CD4-positive, alpha-beta T cell treated with Interleukin-1 beta for 1 hour (primary cell): ENCODE measurements at places on chromosomes 1 and 21.

DNA sequence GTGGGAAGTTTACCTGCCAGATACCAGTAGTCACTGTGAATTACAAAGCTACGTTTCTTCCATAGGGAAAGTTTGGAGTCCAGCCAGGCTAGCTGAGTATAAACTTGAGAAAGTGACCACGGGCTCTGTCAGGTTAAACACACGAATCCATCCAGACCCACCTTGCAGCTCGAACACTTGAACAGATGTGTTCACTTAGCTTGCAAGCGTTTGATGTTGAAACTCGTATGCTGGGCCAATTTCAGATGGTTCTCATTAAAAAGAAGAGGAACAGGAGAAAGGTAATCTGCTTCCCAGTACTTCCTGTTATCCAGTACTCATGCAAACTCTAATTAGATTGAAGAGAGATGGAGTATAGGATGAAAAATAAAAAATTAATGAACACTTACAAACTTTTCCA is 636.4 kb downstream of the SMYD3 start:
- DNase-seq = no peak

- no peak for DNase-seq
Observed at GRCh38 chr1:17908945-17909344, 153.8 kb downstream of the ACTL8 start.

DNA sequence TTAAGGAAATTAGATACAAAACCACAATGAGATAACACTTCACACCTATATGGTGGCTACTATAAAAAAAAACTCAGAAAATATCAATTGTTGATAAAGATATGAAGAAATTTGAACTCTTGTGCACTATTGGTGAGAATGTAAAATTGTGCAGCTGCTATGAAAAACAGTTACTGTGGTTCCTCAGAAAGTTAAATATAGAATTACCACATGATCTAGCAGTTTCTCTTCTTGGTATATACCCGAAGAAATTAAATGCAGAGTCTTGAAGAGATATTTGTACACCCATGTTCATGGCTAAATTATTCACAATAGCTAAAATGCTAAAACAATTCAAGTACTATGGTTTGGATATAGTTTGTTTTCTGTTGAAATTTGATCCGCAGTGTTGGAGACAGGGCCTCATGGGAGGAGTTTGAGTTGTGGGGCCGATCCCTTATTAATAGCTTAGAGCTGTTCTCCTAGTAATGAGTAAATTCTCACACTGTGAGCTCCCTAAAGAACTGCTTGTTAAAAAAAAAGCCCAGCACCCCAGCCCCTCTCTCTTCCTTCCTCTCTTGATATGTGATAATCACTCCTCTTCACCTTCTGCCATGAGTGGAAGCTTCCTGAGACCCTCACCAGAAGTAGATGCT is 1412.1 kb downstream of the PLA2G4A start:
- DNase-seq = no peak

DNA sequence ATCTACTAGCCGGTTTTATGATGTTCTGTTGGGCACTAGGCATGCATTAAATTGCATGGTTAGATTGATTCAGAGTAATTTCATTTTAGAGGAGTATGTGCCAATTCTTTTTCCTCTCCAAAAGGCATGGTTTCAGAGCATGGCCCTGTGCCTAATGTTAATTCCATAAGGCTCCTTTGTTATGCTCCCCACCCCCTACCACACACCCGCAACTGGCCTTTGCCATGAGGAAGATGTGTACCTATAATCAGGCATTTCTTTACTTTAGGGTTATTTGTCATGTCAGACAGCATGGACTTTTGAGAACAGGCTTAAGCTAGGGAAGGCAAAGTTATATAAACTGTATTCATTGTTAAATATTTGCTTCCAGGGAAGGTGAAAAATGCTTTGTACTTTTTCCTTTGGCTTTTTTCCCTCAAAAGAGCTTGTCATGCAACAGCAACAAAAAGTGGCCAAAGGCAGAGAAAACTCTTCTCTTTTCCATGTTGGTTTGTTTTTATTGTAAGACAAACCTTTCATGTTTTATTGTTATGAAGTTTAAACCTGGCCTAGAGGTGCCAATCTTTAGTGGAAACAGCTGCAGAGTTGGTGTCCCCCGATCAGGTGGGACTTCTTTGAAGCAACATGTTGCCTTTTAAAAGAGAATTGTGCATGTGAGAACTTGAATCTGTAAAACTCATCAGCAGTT is 24.3 kb upstream of the NBL1 start:
- DNase-seq = no peak

GRCh38 chr1:174284052-174284451 is 124.7 kb downstream of the RABGAP1L start:
- no peak for DNase-seq

DNA sequence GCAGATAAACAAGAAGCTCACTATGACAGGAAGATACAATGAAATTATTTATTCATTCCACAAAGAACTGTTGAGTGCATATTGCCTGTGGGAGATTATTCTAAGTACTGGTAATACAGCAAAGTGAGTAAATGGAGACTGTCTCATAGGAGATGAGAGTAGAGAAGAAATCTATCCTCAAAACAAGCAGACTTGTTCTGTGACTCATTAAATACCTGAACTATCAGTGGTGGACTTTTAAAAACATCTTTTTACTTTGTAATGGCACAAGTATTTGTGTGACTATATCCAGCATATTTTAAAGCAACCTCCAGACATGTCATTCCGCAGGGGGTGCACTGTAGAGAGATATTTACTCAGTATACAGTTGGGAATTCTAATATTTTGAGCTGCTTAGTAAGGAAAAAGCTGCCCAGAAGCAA is 259.2 kb downstream of the FMN2 start:
- no peak for DNase-seq

DNA sequence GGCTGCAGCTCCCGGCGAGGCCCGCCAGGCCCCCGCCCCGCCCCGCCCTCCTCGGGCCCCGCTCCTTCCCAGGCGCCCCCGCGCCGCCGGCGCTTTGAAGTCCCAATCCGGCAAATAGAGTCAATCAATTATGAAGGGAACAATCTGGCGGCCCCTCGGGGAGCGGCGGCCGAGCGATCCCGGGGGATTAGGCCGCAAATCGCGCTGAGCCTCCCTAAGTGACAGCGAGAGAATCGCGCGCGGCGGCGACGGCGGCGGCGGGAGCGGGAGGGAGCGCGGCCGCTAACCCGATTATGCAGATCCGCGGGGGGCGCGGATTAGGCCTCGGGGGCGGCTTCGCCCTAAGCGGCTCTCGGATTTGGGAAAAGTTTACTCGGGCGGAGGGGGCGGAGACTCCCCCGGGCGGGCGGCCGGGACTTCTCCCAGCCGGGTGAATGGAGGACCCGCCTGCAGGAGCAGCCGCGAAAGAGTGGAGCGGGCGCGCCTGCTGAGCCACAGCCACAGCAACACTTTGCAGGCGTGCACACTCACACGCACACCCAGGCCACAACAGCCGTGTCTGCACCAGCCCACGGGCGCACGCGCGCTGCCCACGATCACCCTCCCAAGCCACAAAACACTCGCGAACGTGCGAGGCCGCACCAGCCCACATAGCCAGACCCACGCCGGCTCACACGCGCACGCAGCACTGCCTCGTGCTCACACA is 23.0 kb upstream of the DMBX1 start:
- DNase-seq = no peak

DNA sequence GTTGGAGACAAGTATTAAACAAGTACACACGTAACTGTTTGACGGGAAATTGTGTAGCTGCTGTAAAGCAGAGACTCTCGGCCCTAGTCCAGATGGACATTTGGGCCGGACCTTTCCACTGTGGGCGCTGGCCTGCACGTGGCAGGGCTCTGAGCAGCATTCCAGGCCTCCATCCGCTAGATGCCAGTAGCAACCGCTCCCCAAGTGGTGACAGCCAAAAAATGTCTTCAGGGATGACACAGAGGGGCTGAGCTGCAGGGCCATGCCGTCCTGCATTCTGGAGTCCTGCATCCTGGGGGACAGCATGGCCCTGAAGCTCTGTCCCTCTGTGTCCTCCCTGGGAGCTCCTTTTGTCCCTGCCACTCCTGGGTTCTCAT is 24.8 kb downstream of the A3GALT2 start:
- DNase-seq = no peak

DNA sequence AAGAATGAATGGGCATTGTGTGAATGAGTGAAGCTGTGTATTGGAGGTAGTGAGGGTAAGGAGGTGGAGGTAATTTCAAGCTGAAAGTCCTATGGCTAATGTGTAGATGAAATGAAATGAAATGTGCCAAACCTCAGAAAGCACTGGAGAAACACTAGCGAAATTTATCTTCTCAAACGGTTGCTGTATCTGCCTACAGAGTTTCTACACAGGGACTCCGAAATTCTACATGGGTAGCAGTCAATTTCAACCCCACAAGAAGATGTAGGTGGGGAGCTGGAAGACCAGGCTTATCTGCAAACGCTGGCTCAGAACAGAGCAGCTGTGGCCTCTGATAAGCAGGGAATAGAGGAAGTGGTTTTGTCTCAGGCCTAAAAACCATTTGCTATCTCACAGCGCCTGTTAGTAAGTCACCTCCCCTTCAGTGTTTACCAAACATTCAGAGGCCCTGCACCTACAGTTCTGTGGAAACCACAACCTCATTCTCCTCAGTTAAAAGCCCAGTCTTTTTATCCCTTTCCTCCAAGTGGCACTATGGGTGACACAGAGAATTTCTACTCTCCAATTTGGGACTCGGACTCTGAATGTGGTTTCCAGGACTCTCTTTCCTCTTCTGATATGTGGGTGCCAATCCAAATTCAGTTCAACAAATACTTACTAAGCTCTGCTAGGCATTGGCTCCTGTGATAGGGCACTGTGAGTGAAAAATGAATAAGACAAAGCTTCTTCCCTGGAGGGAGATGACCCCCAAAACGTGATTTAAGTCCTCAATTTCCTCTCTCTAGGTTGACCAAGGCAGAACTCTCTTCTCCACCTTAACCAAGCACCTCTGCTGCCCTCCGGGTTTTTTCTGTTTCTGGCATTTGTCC is 17.2 kb upstream of the SLAMF6 start:
- peak; percentile 60 for DNase-seq

DNA sequence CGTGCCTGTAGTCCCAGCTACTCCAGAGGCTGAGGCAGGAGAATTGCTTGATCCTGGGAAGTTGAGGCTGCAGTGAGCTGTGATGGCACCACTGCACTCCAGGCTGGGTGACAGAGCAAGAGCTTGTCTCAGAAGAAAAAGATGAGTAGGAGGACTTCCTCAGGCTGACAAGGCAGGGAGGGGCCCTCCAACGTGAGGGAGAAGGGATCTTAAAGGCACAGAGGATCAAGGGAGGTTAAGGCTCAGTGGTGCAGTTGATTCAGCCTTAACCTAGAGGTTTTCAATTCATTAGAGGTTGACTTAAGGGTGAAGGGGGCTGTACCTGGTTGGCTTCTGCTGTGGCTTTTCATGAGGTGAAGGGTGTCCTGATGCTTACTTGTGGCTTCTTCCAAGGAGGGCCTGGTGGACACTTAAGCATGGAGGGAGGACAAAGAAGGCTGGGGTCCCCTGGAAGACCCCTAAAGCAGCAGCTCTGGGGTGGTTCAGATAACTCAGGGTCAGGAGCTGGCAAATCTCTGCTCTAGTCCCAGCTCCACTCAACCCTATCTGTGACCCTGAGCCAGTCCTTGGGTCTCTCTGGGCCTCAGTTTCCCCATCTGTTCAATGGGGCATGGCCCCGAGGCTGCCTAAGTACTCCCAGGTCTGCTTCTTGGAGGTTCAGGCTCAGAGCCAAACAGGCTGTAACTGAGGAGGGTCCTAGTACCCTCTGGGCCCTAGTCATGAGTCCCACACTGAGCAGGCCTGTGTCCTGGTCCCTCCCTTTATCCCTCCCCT is 6.3 kb downstream of the EXTL1 start:
- DNase-seq = no peak

GRCh38 chr1:63103682-63104081 is 218.7 kb upstream of the FOXD3 start:
- no peak for DNase-seq

GRCh38 chr1:6995789-6996188 is 210.5 kb downstream of the CAMTA1 start:
- no peak for DNase-seq

- no peak for DNase-seq
Observed at GRCh38 chr1:51487628-51488027, 31.4 kb downstream of the EPS15 start.

GRCh38 chr21:29287383-29287782 is 11.3 kb upstream of the BACH1 start:
- no peak for DNase-seq

DNA sequence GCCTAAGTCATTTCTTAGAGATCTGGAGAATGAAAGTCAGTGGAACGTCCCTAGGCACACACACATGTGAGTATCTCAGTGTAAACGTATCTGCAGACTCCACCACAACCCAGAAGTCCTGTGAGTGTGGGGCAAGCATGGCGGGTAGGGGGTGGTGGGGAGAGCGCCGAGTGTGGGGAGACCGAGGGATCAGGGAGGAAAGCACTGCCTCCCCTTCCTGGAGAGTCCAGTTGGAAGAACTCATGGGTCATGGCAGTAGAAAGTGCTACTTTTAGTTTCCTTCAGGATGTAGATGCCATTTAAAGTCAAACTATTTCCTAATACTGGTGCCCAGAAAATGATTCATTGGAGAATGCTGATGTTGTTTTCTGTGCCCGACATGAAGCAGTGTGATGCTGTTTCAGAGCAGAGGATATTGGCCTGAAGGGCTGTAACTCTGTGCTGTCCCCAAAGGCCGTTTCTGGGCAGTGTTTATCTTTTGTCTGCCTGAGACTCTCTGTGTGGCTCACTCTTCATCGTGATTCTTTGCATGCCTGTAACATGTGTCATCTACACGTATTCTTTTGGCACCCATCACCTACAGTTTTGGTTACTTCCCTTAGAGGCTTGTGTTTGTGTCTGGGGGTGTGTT is 45.7 kb upstream of the TSPAN2 start:
- DNase-seq = no peak

DNA sequence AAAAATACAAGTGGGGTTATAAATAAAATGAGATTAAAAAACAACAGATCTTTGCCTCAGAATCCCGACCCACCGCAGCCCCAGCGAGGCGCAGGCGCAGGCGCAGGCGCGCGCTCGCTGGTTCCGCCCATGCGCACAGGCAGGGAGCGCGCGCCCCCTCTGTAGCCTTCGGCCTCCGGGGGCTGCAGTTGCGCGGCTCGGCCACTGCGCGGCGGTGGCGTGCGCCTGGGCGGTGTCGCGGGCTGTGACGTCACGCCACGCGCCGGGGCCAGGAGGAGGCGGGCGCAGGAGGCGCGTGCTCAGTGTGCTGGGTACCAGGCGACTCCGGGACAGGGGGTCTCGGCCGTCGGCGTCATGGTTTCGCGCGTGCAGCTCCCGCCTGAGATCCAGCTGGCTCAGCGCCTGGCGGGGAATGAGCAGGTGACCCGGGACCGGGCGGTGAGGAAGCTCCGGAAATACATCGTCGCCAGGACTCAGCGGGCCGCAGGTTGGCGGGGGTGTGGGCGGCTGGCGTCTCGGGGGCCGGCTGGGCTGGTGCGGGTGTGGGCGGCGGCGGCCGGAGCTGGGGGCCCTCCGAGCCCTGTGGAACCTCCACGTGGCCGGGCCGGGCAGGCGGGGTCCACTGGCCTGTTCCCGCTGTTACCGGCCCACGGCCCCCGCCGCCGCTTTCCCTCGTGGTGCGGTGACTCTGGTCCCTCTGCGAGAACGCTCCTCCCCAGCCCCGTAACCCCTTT is at the start of gene RRP1:
RRP1 (plus strand) TSS at position 302 of the 734 bp plus-strand sequence; CDS start at position 355, 53 bp downstream.
- DNase-seq = peak; percentile 96

GRCh38 chr1:65717815-65718454 is 74.8 kb upstream of the PDE4B start:
- no peak for DNase-seq

GRCh38 chr1:71651214-71651613 is 570.4 kb upstream of the ZRANB2 start:
- DNase-seq = no peak

GRCh38 chr1:236083650-236084385 is 18.9 kb upstream of the NID1 start:
- DNase-seq = no peak

GRCh38 chr1:232581932-232582331 is 48.0 kb downstream of the SIPA1L2 start:
- no peak for DNase-seq

- DNase-seq = no peak
Observed at GRCh38 chr1:6496890-6497214, 5.4 kb upstream of the PLEKHG5 start.
